ENCODE measurements at places on chromosomes 12 and 14. TPM values are rescaled to one million over a fixed set of nuclear protein-coding genes. Genes with fewer than 3 reads are reported as not detected.
A peak's percentile ranks its signal among the peaks of the same experiment; 100 is the strongest.

DNA sequence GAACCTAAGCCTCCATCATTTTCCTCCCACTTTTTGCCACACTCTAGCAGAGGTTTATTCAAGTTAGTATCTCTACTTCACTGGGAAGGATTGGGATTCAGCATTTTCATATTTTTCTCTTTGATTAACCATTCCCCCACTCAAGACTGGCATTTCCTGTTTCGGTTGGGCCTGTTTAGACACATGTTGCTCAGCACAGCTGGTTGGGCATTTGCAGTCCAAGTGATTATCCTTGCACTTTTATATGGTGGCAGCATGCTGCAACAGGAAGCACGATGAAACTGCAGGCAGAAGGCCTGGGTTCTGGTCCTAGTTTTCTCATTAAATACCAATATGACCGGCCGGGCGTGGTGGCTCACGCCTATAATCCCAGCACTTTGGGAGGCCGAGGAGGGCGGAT lies 182.9 kb upstream of the GRIN2B start:
- DNase-seq = no peak

GRCh38 chr14:101428409-101428808 lies 132.9 kb upstream of the DIO3 start:
- no peak for DNase-seq

GRCh38 chr12:47944685-47945340 lies 18.6 kb upstream of the TMEM106C start:
- no peak for DNase-seq

GRCh38 chr12:29148911-29149690 lies at the start of gene FAR2:
Gene FAR2, plus strand, starts transcription at chr12:29149278. Its CDS starts 121,172 bp downstream, at chr12:29270450.
- peak; percentile 62 for DNase-seq

DNA sequence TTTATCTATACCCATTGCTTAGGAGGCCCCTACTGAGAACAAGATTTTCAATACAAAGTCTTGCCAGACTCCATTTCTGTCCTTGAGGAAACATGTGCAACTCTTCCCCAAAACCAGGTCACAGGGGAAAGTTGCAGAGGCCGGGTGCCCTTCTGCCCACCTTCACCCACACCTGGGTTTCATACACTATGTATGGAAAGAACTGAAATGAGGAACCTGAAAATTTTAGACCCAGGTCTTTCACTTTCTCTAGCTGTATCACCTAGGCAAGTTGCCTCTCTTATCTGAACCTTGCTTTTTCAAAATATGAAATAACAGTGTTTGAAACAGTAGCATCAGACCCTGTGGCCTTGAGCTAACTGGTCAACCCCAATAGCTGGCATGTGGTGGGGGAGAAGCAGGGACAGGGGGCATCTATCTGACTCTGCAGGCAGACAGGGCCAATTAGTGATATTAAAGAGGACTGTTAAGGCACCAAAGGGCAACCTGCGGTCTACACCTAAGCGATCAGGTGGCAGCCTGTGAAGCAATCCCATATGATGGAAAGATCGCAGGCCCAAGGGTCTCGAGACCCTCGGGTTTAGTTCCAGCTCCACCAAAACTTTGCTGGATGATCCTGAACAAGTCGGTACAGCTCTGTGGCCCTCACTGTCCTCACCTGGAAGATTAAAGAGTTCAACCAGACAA lies 346.5 kb downstream of the BCL11B start:
- DNase-seq = no peak

- no peak for DNase-seq
Observed at GRCh38 chr14:68254669-68255527, 435.3 kb downstream of the RAD51B start.

GRCh38 chr14:105582639-105583038 lies 56.3 kb downstream of the TMEM121 start:
- no peak for DNase-seq

- no peak for DNase-seq
Observed at GRCh38 chr12:70186436-70186835, 56.8 kb upstream of the CNOT2 start.

GRCh38 chr12:70418101-70418500 lies 52.0 kb downstream of the KCNMB4 start:
- DNase-seq = no peak

DNA sequence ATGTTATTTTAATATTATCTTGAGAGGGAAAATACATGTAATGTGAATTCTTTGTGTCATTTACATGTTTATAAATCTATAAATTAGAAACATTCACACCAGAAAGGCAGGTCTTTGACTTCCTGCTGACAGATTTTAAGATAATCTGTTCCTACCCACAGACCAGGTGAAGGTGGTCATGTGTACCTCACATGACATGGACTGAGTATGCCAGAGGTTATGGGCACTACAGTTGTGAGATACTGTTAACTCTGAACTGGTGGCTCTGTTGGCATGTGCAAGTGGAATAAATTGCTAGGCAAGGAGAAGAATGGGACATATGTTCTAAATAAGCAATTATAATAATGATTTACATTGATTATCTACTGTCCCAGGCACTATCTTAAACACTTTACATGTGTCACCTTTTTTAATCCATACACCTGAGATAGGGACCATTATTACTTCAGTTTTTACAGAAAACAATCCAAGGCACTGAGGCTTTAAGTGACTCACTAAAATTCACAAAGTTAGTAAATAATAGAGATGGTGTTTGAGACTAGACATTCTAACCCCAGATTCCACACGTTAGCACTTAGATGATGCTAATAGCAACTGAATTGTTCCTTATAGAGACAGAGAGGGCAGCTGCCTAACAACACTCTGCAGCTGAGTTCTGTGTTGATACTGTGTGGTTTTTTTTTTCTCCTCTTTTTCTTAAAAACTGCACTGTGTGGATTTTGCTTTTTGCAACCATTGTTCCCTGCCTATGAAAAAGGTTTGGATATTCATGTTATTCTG lies 23.8 kb downstream of the SLC16A7 start:
- no peak for DNase-seq

DNA sequence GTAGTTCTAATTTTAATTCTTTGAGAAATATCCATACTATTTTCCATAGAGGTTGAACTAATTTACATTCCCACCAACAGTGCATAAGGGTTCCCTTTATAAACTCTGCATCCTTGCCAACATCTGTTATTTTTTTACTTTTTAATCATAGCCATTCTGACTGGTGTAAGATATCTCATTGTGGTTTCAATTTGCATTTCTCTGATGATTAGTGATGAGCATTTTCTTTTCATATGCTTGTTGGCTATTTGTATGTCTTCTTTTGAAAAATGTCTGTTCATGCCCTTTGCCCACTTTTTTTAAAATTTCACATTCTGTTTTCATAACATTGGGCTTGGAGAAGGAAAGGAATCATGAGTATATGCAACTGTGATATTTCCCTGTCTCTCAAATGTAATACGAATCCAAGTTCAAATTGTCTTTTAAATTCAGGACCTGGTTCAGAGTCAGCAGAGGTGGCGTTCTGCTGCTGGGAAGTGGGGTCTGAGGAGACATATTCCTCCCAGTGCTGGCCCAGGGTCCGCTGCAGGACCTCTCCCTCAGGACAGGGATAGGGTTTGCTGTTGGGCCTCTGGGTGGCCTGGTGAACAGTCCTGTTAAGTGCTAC lies 81.2 kb upstream of the ETV6 start:
- DNase-seq = no peak

DNA sequence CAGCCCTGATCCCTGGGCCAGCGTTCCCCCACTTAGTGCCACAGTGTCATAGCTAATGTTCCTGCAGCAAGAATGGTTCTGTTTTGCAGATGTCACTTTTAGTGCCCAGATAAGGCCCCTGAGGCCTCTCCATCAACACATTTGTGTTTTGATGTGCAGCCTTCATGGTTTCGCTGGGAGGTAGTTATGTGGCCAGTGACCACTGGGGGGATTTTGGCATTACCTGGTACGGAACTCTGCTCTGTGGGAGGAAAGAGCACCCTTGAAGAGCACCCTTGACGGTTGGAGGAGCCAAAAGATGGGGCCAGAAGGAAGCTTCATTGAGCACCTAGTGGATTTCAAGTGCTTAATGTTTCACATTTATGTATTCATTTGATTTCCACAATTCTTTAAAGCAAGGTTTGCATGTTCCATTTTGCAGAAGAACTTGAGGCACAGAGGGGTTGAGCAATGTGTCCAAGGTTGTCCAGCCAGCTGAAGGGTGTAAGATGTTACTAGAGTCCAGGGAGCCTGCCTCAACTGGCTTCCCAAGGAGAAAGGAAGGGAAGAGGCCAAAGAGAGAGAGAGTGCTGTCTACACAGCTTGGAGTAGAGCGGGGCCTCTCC lies 13.0 kb downstream of the SERPINA11 start:
- DNase-seq = no peak

Gene CLEC4C
- polyA plus RNA-seq = not detected

Gene ATN1
- polyA plus RNA-seq = 92.5 TPM

Gene LYZ
- polyA plus RNA-seq = 11.7 TPM
